Activated CD4-positive, alpha-beta T cell treated with anti-CD3 and anti-CD28 coated beads for 48 hours (primary cell): ENCODE measurements at places on chromosomes 12 and 14.
A peak's percentile ranks its signal among the peaks of the same experiment; 100 is the strongest.

- DNase-seq = no peak
Measured at GRCh38 chr14:38389681-38390080, 133.8 kb upstream of the CLEC14A start.

- DNase-seq = no peak
Measured at GRCh38 chr12:109723311-109723881, 9.8 kb downstream of the FAM222A start.

- no peak for DNase-seq
Measured at GRCh38 chr12:7327918-7328317, 24.0 kb downstream of the ACSM4 start.

DNA sequence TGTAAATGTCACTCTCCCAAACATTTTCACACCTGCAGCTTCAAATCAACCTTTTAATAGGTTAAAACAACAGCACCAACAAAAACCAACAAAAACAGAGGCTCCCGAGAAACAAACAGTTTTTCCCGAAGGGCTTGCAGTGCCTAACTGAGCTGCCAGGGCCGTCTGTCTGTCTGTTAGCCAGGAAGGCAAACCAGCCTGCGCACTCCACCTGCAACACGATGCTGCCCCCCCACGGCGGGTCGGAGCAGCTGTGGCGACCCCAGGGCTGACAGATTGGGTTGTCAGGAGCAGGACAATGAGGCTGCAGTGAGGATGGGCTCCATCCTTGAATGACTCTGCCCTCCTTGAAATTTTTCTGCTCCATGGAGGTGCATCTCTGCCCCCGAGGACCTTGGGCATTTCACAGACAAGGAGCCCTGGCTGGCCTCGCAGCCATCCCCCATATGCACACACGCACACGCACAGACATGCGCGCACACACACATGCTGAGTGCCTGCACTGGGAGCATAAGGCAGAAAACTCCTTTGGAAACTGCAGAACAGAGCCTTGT, 2.6 kb downstream of the RTL1 start:
- peak; percentile 43 for DNase-seq

DNA sequence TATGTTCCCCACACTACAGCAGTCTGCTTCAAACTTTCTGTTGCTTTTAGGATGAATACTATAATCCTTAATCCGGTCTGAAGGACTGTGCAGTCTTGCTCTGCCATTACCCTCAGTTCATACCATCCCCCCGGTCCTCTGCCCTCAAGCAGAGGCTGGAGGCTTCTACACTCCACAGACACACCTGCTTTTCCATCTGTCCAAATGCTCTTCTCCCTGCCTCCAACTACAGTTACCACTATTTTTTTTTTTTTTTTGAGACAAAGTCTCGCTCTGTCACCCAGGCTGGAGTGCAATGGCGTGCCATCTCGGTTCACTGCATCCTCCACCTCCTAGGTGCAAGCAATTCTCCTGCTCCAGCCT, 19.3 kb upstream of the KCNH3 start:
- DNase-seq = no peak

DNA sequence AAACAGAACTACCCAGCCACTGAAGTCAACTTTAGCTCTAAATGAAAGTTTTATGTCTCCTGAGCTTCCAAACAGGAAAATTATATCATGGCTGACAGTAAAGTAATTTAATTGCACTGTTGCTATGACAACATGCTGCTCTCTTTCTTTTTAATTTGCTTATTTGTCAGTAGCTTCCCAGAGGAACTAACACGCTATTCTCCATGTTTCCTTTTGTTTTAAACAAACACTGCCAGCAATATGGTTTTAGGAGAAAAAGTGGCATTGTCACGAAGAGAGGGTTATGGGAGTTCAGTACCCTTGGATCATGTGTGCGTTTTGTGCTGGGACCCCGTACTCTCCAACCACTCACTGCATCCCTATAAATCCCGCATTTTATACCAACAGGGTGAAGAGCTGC, 1.9 kb downstream of the FOXN3 start:
- DNase-seq = no peak

- DNase-seq = no peak
Measured at GRCh38 chr12:47739979-47740378, 14.7 kb upstream of the ENDOU start.

GRCh38 chr14:37623426-37623951, 28.1 kb downstream of the TTC6 start:
- no peak for DNase-seq

- DNase-seq = no peak
Measured at GRCh38 chr14:33943096-33943883, 7.6 kb downstream of the EGLN3 start.
